Nucleus accumbens (tissue), 56 donors: ENCODE measurements at places on chromosomes 6 and 20.

DNA sequence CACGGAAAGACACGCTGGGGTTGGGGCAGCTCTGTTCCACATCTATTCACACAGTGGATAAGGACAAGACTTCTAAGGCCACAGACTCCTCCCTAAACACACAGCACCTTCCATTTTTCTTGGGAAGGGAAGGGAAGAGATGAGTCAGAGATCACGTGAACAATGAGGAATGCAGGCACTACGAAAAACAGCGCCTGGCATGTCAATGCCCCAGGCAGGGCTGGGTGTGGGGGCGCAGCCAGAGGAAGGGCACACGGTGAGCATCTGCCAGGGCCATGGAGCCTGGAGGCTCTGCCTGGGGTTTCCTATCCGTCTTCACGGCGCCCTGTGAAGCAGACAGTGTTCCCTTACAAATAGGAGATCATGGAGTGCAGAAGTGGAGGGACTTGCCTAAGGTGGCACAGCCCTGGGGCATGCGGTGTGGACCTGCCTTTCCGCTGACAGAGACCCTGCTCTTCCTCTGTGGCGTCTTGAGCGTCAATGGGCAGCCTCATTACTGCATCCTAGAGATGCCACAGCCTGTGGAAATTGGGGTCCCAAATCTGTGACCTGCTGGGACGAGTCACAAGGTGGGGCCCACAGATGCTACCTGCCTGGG, 15.4 kb downstream of the UNC93A start:
- DNase-seq: no peak

DNA sequence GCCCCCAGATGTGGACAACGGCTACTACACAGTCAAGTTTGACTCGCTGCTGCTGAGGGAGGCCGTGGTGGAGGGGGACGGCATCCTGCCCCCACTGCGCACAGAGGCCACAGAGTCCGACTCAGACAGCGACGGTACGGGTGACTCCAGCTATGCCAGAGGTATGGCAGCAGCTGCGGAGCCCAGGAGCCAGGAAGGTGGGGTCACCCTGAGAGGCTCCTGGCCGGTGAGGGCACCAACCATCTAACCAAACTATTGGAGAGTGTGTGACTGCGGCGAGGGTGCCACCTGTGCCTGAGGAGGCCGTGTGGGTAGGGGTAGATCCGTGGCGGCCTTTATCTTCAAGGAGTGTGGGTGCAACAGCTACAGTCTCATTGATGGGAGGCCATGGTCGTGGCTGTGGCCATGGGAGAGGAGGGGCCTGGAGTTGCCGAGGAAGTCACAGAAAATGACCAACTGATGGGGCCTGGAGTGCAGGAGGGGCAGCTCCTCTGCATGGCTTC, 2.8 kb upstream of the LIME1 start:
- DNase-seq: no peak

GRCh38 chr20:18138266-18138582, 561 bp downstream of the KAT14 start:
- DNase-seq: no peak

- DNase-seq: no peak
These were observed 197.7 kb upstream of the PREP start for GRCh38 chr6:105600336-105601260.

DNA sequence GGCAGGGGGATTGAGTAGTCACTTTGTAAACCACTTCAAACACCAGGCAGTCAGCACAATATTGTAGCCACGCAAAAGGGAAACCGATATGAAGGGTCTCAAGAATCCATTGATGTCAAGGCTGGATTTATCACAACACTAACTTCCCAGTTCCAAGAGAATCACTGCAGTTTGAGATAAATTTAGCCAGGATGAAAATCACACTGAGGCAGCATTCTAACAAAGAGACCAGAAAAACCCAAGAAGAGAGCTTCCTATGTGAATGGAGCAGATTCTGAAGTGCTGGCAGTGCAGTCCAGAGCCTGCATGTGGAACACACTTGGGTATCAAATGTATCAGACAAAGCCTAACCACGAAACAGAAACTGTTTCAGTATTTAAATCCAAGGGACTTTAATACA, 84.6 kb downstream of the KIF16B start:
- no peak for DNase-seq

DNA sequence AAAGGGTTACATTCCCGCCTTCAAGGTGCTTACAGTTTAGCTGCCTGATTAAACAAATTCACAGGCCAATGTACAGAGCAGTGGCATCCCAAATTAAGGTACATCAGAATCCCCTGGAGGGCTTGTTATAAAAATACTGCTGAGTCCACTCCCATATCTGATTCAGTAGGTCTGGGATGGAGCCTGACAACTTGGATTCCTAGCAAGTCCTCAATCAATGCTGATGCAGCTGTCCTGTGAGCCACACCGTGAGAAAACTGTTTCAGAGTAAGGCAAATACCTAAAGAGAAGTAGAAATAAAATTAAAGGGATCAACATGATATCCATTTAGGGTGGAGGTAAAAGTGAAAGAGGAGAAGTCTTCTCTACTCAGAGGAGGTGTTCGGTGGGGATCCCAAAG, 16.5 kb downstream of the NHSL1 start:
- no peak for DNase-seq

DNA sequence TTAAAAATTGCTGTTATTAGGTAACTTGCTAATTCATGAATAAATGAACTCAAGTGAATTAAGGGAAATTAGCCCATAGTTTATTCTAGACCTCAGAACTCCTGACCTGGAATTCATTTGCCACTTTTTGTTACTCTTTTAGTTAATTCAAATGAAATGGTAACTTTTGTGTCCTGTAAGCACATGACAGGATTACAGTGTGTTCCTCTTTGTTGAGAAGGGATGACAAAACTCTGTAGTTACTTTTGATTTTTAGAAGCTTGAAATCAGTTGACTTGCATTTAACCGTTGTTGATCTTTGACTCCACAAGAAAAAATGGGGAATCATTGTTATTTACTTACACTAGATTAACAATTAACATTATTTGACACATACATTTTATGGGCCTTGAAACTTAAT, 6.2 kb downstream of the SLC9A8 start:
- no peak for DNase-seq

GRCh38 chr6:6590530-6590929, 2.0 kb downstream of the LY86 start:
- no peak for DNase-seq

- no peak for DNase-seq
These were observed 255.0 kb downstream of the DLL1 start for GRCh38 chr6:170035901-170036304.

GRCh38 chr20:63386491-63386890, 25.3 kb upstream of the CHRNA4 start:
- DNase-seq: no peak

GRCh38 chr6:69138893-69139494, 503.9 kb downstream of the ADGRB3 start:
- no peak for DNase-seq

DNA sequence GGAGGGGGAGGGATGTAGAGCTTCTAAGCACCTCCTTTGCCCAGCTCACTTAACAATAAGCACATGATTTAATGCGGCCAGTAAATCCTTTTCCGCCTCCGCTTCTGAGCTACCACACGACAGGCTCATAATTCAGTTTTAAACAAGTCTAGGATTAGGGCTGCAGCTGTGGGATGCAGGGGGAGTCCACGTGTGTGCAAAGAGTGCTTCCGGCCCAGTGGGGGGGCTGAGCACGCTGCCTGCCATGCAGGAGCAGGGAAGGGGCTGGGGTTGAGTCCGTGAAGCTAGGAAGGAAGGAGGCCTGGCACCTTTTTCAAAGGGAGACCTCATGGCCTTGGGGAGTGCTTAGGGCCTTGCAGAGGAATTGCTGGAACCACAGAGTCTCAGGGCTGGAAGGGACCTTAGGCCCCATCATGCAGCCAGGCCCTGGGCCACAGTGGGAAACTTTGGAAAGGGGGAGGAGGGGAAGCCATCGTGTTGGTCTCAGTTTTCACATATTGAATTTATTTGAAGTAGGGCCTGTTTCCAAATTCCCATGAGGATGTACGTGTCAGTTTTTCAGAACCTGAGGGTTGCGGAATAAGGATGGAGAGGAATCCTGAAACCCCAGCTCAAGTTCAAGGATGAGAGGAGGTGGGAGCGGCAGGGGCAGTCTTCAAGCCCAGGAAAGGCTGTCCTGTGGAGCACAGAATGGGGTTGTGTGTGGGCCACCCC, 96.1 kb downstream of the VEGFA start:
- DNase-seq: no peak

DNA sequence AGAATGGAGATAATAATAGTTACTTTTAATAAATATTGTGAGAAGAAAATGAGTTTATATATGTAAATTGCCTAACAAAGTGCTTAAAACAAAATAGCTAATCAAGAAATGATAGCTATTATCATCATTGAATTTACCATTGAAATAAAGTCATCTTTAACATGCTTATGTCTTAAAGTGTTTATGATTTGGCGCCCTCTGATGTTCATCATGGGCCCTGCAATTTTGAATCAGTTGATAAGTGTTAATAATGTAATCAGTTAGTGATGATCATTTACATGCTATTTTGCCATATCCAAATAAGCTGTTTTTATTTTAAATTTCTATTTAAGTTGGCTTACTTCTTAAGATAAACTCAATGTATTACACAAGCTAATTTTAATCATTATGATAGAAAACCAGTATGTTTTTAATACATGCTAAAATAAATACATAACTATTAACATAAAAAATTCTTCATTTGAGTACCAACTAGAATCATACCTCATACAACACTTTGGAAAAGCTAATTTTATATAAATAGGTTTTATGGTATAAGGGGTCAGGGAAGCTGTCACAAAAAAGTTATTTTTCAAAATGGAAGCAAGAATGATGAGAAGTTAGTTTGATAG, 39.2 kb upstream of the TPD52L1 start:
- peak; percentile 15 for DNase-seq

GRCh38 chr6:20581070-20581469, 46.8 kb downstream of the CDKAL1 start:
- DNase-seq: no peak

- DNase-seq: no peak
These were observed 72.3 kb downstream of the RAMACL start for GRCh38 chr6:166514196-166514595.

DNA sequence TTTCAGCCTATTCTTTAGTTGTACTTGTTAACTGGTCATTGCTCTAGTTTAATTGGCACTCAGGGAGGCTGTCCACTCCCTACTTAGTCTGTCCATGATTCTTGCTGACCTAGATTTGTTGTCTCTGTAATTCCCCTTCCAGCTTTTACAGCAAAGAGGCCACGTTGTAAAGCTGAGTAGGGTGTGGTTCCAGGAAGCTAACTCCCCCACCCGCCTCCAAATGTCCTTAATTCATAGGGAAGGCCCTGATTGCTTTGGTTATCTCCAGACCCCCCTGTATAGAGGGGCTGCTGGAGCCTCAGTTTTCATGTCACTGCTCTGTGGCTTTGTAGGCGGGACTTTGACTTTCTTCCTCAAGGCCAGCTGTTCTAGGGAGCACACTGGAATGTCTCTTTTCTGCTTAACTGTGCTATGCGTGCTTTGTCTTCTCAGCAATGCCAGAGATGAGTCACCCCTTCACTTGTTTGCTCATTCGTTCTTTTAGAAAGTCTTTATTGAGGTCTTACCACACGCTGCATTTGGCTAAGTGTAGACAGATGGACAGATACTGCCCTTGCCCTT, 175.1 kb upstream of the JAG1 start:
- DNase-seq: no peak

DNA sequence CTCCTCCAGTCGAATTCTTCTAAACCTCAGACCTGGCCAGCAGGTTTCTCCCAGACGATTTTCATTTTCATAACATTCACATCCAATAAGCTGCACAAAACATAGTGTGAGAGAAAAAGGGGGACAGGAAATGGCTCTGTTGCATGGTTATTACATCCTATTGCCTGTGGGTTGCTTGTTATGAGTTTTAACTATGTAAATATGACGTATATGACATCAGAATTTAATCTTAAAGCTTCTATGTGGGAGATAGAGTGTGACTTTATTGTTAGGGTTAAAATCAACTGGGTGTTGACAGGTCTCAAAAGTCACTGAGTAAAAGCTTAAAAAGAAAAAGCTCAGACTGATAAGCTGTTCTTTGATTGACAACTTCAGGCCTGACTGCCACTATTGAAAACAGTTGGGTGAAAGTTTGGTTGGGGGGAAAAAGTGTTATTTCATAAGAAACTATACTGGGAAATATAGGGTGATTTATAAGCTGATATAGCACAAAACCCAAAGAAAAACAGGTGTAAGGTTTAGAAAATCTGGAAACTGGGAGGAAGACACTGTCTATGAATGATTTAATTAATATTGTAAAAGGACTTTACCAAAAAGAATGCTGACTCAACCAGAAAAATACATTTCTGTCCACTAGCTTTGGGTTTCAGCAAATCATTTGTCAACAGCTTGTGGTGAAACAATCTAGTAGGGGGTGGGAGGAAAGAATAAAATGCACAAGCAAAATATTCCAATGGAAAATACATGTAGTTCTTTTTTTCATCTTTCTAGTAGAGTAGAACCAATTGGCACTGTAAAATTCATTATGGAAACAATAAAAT, 134.1 kb upstream of the CEP162 start:
- no peak for DNase-seq

DNA sequence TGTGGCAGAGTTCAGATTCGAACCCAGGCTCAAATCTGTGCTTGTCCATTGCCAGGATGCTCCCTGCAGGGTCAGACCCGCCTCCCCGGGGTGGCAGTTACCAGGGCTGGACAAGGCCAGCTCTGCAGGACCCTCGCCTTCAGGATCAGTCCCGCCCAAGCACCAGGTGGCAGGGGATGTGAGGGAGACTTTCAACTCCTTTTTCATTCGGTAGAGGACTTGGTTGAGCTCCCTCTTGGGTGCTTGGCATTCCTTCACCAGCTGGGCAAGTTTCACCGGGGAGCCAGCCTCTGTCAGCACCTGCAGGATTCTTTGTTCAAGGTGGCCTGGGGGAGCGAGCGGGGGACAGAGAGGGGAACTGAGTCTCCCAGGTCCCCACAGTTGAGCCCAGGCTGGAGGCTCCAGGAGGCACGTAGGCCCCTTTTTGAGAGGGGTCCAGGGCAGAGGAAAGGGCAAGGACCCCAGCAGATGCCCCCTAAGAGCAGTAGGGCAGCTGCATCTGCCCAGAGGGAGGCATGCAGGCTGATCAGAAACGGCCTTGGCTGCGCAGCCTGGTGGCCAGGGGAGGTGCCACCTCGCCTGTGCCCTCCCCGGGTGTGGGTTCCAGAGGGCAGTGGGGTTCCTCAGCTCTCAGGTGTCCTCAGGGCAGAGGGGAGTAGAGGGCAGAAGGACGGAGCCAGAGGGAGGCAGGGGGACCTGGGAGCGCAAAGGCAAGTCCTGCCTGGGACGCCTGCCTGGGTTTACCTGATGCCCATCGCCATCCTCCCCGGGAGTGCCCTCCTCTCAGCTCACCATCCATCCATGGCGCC, 3.9 kb downstream of the ZBP1 start:
- no peak for DNase-seq

DNA sequence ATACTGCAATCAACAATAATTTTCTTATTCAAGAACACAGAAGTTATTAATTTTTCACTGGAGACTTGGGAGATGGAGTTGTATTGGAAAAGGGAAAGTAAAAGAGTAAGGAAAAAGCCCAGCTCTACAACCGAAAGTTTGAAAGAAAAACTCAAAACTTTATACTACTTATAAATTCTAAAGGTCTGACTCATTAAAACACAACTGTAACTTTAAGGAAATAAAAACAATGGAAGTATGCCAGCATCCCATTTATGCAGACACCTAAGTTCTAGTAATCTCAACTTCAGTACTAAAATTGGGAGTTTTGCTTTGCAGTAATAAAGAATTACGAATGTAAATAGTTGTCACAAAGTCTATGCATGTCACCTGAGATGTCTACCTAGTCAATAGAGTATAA, 80.6 kb downstream of the IRAK1BP1 start:
- no peak for DNase-seq
